ENCODE measurements at places on chromosomes 12 and 14.

GRCh38 chr14:32413967-32414640, 85.0 kb downstream of the AKAP6 start:
- no peaks in the 10 kb centered on the region for H3K36me3 ChIP-seq
- H3K27ac ChIP-seq = no peak overlapping the region
- DNase-seq = no peak
- no peaks in the 10 kb centered on the region for H3K27me3 ChIP-seq

GRCh38 chr14:64556526-64556925, 6.8 kb downstream of the PPP1R36 start:
- no peak for DNase-seq
- H3K4me3 ChIP-seq = no peak overlapping the region
- no peaks in the 10 kb centered on the region for H3K36me3 ChIP-seq
- H3K27me3 ChIP-seq = no peaks in the 10 kb centered on the region
- H3K4me1 ChIP-seq = peaks cover 2% of the 10 kb centered on the region
- no peak overlapping the region for H3K27ac ChIP-seq

GRCh38 chr12:49783917-49784676, 42.7 kb downstream of the TMBIM6 start:
- peaks cover 19% of the 10 kb centered on the region for H3K27me3 ChIP-seq
- H3K4me3 ChIP-seq = no peak overlapping the region
- no peaks in the 10 kb centered on the region for H3K36me3 ChIP-seq
- DNase-seq = no peak

DNA sequence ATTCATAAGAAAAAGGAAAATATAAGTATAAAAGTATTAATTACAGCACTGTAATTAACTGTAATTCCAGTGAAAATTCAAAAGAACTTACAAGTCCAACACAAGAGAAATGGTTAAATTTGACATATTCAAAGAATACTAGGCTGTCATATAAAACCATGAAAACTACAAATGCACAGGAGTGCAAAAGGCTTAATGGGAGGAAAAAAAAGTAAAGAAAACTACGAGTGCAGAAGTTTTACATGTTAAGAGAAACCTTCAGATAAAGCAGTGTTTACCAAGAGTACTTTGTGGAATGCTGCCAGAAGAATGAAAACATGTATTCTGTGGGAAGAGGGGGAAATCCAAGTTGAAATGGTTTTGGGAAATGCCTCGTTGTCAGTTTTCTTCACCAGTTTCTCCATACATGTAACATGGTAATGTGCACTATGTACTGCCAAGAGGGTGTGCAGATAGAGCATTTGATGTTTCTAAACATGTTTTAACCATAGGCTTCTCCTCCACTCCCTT, 9.1 kb downstream of the HEATR5A start:
- no peak overlapping the region for H3K4me3 ChIP-seq
- H3K27ac ChIP-seq = no peak overlapping the region
- no peak for DNase-seq
- peaks cover 8% of the 10 kb centered on the region for H3K36me3 ChIP-seq
- peaks cover 13% of the 10 kb centered on the region for H3K4me1 ChIP-seq
- no peaks in the 10 kb centered on the region for H3K27me3 ChIP-seq

DNA sequence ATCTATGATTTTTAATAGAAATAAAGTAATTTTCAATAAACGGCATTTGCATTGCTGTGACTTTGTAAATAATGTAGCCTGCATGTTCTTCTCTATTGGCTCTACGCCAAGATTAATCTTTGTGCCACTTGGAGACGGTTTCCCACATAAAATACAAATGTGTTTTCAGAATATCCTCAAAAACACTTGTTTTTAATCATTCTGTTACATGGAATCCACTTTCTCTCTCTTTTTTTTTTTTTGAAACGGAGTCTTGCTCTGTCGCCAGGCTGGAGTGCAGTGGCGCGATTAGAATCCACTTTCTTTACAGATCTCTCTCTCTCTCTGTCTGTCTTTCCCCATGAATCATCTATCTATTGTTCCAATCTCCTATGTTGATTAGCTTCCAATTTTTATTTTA, 22.8 kb upstream of the SSPN start:
- no peaks in the 10 kb centered on the region for H3K4me1 ChIP-seq
- H3K36me3 ChIP-seq = no peaks in the 10 kb centered on the region
- H3K4me3 ChIP-seq = no peak overlapping the region
- no peak for DNase-seq
- H3K27me3 ChIP-seq = peaks cover 17% of the 10 kb centered on the region
- H3K27ac ChIP-seq = no peak overlapping the region

- peaks cover 4% of the 10 kb centered on the region for H3K36me3 ChIP-seq
- no peaks in the 10 kb centered on the region for H3K27me3 ChIP-seq
- no peak for DNase-seq
- H3K4me3 ChIP-seq = no peak overlapping the region
- peak overlapping the region; percentile 43 for H3K27ac ChIP-seq
- H3K4me1 ChIP-seq = peaks cover 54% of the 10 kb centered on the region
Measured at GRCh38 chr14:100054316-100055075, 10.7 kb upstream of the EVL start.

DNA sequence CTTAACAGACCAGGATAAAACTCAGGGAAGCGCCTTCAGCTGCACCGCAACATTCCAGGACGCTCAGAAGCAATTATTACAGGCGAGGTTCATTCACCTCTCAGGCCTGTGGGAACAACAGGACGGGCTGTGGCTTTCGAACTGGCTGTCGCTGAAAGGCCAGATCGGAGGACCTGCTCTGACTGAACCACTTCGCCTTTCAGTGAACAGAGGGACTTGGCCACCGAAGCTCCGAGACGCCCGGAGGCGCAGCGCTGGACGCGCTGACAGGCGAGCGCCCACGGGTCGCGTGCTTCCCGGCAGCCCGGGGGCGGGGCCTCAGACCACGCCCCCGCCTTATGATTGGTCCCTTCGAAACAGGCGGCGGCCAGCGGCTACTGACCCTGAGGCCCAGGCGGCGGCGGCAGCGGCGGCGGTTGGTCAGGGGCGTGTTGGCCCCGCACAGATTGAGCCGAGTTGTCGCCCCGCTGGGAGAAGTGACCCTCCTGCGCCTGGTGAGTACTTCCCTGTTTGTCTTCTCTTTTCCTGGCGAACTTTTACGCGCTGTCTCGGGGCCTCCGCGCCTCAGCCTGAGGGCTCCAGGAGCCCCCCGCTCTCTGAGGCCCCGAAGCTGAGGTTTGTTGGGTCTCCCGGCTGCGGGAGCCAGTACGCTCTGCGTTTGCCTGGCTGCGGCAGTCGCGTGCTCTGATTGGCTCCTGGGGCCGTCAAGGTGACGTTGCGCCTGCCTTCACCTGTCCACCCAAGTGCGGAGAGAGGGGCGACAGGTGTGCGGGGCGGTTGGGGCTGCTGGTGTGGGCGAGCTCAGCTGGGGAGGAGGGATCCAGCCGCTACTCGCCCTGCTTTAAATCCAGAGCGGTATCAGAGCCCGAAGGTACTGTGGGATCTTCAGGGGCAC, at the start of gene GAS2L3:
Gene GAS2L3 (plus strand): TSS at position 393 of the 895 bp plus-strand sequence. CDS start 21,221 bp downstream, outside the sequence.
- H3K36me3 ChIP-seq = no peaks in the 10 kb centered on the region
- H3K4me1 ChIP-seq = peaks cover 3% of the 10 kb centered on the region
- peaks cover 46% of the 10 kb centered on the region for H3K27me3 ChIP-seq
- peak; percentile 68 for DNase-seq
- H3K4me3 ChIP-seq = peak within 1 kb of the TSS; percentile 87

DNA sequence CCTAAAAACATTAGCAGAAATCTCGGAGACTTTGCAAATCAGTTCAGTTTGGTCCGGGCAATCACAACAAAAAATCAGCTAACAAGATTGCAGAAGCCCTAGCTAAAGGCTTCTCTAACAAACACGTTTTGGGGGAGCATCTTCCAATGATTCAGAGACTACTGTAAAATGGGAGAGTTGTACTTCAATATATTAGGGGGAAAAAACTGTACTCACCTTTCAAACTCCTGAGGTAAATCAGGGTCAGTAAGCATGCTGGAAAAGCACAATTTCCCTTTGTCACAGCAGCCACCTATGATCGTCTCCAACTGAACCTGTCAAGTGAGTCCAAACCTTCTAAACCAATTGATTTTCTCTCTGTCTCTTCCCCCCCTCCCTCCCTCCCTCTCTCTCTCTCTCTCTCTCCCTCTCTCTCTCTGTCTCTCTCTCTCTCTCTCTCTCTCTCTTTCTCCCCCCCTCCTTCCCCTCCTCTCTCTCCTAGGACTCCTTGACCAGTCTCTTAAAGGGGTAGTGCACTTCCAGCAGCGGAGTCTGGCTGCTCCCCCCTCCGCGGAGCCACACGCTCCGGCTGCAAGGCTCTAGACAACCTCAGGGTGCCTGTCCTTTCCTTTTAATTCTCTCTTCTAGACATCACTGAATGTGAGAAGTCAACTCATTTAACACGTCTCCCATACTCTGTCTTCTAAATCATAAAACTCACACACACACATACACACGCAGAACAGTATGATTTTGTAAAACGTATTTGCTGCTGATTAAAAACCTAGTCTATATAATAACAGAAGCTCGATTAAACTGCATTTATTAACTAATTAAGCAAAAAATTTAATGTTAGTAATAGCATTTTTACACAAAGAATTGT, at the start of gene SOX5:
Gene SOX5 (minus strand): TSS at position 323 of the 862 bp plus-strand sequence. CDS start 69 bp downstream, at position 254.
- DNase-seq = no peak
- no peaks in the 10 kb centered on the region for H3K36me3 ChIP-seq
- H3K27ac ChIP-seq = no peak within 1 kb of the TSS
- no peak within 1 kb of the TSS for H3K4me3 ChIP-seq
- no peaks in the 10 kb centered on the region for H3K4me1 ChIP-seq

- H3K36me3 ChIP-seq = no peaks in the 10 kb centered on the region
- H3K4me1 ChIP-seq = no peaks in the 10 kb centered on the region
- no peaks in the 10 kb centered on the region for H3K27me3 ChIP-seq
- no peak overlapping the region for H3K27ac ChIP-seq
- H3K4me3 ChIP-seq = no peak overlapping the region
- no peak for DNase-seq
Measured at GRCh38 chr14:67710209-67710608, 8.5 kb downstream of the RDH12 start.

DNA sequence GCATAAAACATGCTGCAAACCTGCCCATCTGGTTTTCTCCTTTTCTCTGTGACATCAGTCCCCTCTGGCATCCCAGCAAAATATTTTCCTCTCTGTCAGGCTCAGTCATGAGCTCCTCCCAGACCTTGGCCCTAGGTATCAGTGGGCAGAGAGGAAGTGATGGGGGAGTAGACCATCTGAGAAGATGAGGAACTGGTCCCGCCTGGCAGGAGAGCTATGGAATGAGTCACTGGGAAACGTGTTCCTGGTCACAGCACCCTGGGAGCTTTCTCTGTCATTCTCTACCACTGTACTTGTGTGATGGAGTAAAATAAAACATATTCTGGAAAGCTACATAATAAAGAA, 5.0 kb upstream of the SRSF9 start:
- peaks cover 2% of the 10 kb centered on the region for H3K36me3 ChIP-seq
- peak overlapping the region; percentile 0 for H3K27ac ChIP-seq
